ENCODE measurements at places on chromosomes 6 and 20. TPM values are rescaled to one million over a fixed set of nuclear protein-coding genes. Genes with fewer than 3 reads are reported as not detected.

TTBK1 gene
- 1.7 TPM for total RNA-seq

FLRT3 gene
- 75.7 TPM for total RNA-seq

- DNase-seq: no peak
Observed at GRCh38 chr20:49859011-49859410, 46.4 kb downstream of the SLC9A8 start.

DNA sequence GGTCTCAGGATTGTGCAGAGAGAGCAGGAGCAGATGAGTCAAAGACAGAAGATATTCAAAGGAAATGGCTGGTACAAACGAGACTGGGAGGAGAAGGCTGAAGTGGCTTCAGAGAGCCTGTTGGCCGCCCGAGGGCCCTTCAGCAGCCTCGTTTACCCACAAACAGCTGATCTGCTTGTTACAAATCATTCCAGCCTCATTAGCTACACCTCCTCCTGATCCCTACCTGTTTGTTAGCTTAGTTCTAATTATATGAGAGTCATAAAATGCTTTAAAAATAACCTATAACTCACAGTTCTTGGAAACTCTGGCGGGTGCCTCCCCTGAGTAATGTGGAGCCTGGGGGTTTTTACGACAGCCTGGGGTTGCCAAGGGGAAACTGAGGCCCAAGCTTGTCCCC, 12.6 kb downstream of the GLP1R start:
- no peak for DNase-seq

DNA sequence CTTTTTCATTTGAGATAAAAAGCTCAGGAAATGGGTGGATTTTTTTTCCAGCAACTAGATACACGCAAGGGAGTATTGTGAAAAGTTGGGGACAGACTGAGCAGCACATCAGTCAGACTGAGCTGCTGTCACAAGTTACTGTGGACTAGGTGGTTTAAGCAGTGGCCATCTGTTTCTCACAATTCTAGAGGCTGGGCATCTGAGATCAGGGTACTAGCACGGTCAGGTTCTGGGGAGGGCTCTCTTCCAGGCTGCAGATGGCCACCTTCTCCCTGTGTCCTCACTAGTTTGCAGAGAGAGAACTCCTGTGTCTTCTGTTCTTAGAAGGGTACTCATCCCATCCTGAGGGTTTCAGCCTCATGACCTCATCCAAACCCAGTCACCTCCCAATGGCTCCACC, 178.3 kb downstream of the SYNDIG1 start:
- no peak for DNase-seq

All from type B pancreatic cell (in vitro differentiated cells).